ENCODE measurements at places on chromosomes 3 and 15. TPM values are rescaled to one million over a fixed set of nuclear protein-coding genes. Genes with fewer than 3 reads are reported as not detected.

- no peak for DNase-seq
These were observed 164.7 kb upstream of the NR2F2 start for GRCh38 chr15:96165775-96166174.

PPP1R14D gene
- polyA plus RNA-seq, result not detected

DNA sequence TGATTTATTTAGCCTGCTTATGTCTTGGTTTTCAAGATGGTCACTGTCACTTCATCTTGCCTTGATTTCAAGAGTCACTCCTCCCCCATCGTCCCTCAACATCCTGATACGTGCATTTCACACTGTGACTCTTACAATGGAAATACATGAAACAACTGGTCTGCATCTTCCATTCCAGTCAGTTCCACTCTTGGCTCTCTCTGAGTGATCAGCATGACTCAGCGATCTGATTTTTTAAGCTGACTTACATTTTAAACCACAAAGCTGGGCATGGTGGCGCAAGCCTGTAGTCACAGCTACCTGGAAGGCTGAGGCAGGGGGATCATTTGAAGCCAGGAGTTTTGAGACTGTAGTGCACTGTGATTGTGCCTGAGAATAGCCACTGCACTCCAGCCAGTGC is 271.2 kb upstream of the ROPN1 start:
- no peak for DNase-seq

DNA sequence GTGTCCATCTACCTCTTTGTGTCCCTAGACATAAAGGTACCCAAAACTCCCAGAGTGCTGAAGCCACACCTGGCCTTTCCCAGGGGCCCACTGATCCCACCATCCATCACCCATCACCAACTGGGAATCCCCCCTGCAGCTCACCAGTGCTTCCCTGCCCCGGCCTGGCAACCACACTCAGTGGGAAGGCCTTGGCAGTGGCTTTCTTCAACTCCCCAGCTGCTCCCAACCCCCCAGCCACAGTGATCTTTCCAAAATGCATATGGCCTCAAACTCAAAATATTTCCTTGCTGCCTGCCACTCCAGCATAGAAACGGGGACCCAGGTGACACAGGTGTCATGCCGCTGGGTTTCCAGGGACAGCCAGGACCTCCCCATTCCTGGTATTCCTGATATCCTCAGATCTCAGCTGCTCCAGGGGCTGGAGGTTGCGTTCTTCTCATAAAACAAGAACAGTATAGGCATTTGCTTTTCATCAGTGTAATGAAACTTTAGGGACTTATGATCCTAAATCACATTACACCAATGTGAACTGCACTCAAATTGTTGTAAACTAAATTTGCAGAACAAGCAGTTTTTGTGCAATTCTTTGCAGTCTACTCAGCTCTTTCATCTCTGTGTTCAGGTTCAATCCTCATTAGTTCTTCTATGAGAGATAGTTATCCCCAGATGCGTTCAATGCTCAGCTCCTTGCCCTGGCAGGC is 1.3 kb downstream of the OCA2 start:
- DNase-seq, result no peak

ATXN7 gene
- 5.5 TPM for polyA plus RNA-seq

GRCh38 chr3:192897005-192897404 is 20.7 kb downstream of the MB21D2 start:
- DNase-seq, result no peak

DNA sequence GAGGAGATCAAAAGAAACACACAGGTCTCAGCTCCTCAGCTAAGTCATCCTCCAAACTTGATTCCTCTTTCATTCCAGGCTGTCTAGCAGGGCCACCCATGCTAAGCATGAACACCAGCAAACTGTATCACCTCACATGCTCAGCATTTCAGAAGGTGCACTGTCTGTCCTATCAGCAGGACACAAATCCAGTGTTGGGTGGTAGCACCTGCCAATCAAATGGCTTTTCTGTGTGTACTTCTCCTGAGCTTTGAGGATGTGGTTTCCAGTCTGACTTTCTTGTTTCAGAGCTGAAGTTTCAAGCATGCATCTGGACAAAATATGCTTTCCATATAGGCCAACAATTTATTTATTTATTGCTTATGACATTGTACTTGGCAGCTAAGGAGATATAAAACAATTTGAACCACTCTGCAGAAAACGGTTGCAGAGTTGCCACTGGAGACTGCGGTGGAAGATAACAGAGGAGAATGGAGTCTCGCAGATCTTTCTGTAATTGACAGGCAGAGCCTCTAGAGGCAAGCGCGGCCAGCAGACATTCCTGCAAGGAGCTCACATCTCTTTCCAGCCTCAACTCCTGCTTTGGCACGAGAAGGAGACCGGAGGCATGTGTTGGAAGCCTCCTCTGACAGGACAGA is 167.1 kb upstream of the WNT5A start:
- no peak for DNase-seq

DNA sequence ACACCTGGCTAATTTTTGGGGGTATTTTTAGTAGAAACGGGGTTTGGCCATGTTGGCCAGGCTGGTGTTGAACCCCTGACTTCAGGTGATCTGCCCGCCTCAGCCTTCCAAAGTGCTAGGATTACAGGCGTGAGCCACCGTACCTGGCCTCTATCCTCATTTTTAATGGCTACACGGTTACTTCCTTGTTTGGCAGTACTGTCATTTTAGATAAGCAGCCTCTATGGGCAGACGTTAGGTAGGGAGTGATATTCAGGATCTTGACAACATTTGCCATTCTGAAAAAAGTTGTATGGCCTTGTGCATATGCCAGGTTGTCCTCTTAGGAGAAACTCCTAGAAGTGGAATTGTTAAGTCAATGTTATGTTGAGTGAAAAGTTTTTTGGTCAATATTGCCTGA is 141.7 kb downstream of the ITPR1 start:
- DNase-seq, result no peak

DNA sequence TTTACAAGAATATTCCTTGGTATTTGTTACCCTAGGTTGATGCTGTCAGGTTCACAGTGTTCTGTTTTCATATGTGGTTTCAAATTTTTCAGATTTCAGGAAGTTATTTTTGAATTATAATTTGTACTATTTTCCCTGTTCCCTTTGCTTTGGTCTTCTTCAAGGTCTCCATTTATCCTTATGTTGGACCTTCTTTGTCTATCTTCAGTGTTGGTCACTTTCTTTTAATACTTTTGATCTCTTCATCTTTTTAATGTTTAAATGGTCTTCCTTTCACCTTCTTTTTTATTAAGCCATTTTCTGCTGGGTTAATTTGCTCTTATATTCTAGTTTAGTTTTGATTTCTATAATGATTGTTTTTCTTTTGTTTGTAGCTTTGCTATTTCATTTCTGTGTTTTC is 61.3 kb downstream of the KLHL25 start:
- no peak for DNase-seq

DUOXA2 gene
- not detected for polyA plus RNA-seq

DNA sequence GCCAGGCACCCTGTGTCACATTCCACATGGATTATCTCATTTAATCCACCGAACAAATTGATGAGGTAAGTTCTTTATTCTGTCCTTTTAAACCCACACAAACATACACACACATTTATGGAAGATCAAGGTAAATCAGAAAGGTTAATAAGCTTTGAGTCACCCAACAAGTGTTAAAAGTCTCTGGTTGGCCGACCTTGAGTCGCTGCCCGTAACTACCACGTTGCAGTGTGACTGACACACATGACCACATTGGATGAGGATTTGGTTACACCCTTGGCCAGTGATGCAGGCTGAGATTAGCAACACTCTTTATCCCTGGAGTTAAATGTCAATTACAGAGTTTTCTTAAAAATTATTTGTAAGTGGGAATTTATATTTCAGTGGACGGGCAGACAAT is 19.2 kb downstream of the FOXP1 start:
- no peak for DNase-seq

DNA sequence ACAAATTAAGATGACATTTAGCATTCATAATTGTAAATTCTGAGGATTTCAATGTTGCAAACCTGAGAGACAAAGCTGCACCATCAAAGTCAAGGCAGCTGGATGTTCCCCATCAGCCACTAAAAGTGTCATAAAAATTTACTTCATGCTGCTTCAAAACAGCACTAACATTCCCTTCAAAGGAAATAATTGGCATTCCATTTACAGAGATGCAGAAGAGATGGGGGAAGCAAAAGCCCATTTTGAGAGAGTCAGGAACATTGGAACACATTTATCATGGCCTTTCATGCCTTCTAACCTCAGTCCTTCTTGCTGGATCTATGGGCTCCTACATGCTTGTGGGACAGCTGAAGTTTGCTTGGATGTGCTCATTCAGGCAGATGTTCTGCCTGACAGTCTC is 6.4 kb upstream of the TMEM158 start:
- DNase-seq, result no peak

HIGD2B gene
- not detected for polyA plus RNA-seq

GRCh38 chr3:94061297-94061696 is 1.4 kb downstream of the DHFR2 start:
- no peak for DNase-seq

- no peak for DNase-seq
These were observed 231.3 kb downstream of the KCNMB2 start for GRCh38 chr3:178767581-178767980.

DNA sequence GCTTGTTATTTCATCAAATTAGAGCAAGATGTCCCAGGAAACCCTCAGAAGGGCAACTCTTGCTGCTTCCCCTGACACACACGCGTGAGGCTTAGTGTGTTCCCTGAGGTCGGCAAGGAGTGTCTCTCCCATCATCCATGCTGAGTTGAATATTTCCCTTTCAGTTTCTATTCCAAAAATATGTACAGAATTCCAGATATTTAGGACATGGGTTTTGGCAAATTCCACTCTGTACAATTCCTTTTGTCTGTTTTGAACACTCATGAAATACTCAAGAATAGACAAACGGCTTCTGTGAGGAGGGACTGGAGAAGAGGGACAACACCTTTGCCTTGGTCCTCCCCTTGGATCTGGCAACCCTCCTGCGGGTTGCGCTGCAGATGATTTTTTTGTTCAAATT is 138.0 kb downstream of the DUT start:
- DNase-seq, result no peak

DNA sequence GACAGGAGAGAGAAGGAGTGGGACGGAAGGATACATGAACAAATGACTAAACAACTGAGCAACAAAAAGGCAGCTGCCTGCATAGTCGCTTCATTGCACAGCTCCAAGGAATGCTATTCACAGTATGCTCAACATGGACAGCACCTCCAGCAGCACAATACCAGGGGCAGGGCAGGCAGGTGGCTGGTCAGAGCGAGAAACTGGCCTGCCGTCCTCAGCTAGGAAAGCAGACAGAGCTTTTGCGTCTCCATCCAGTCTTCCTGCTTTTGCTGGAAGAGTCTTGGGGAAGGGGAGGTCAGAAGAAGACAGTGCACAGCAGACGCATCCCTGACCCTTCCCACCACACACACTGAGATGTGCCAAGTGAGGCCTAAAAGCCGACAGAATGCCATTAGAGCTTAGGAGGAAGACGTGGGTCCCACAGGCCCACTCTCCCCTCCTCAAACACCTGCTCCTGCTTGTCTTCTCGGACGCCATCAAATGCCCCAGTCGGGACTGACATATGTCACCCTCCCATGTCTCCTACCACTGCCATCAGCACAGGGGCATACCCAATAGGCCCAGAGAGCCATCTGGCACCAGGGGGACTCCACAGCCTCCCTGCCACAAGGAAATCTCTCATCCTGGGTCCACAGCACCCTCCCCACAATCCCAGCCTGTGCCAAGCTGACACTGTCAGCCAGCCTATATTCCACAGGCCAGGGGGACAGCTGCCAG is 3.9 kb downstream of the RAB6B start:
- no peak for DNase-seq

DNA sequence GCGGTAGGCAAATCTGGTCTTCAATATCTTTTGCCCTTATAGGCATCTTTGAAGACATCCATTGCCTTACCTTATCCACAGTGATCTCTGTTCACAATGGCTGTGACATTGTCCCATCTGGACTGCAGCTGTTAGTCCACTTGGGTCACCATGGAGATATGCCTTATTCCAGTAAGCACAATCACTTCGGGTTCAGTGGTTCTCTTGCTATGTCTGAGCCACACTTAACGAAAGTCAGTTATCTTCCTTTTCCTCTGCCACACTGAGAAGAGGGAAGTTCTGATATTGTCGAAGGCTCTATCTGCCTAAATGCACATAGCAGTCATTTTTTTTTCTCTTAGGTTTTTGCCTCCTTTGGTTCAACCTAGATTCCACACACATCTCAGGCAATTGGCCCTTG is 119.0 kb upstream of the SATB1 start:
- DNase-seq, result no peak

MINDY4B gene
- polyA plus RNA-seq, result not detected

DNA sequence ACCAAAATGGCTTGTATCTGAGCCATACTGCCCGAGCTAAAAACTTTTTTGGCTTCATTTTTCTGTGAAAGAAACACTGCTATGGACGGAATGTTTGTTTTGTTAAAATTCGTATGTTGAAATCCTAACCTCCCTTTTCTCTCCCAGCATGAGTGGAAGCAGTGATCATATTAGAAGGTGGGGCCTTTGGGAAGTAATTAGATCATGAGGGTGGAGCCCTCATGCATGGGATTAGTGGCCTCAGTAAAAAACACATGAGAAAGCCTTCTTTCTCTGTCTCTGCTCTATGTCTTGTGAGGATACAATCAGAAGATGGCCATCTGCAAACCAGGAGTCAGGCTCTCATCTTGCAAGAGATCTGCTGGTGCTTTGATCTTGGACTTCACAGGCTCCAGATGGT is 7.4 kb upstream of the FNDC3B start:
- no peak for DNase-seq
